SJSA1 (cell line): ENCODE measurements at places on chromosomes 11 and 22. TPM values are rescaled to one million over a fixed set of nuclear protein-coding genes. Genes with fewer than 3 reads are reported as not detected.

GRCh38 chr22:36239150-36239400, 252 bp downstream of the APOL2 start:
- no peak for DNase-seq

DNA sequence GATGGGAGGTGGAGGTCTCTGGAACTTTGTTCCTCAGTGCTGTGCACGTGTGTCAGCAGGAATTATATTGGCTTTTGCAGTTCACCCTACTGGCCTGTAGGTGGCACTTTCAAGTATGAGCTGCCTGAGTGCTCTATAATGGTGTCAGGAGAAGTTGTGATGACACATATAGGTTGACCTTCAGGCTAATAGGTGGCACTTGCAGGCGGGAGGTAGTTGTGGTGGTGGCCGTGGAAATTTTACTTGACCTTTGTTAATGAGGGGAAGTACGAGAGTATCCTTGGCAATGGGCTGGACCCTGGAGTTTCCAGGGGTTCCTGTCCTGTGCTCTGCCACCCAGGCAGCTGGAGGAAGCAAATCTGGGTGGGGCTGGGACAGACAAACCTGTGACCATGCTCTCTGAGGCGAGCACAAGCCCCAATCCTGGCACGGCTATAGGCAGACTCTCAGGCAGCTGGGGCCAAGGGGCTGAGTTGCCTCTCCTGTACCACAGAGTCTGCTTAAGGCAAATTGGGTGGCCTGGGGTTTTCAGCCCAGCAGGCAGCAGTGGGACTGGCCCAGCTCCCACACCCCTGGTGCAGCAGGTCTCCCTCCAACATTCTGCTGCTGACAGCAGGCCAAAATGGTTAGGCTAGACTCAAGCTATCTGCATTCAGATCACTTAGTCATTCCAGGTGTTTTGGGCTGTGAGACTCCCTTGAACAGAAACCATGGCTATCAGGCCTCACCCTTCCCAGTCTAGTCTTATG, 147.5 kb upstream of the CTSC start:
- peak; percentile 4 for DNase-seq

- DNase-seq = peak; percentile 89
These were observed 75.7 kb downstream of the DEPDC5 start for GRCh38 chr22:31829505-31829904.

- peak; percentile 84 for DNase-seq
These were observed 36.6 kb downstream of the RPL27A start for GRCh38 chr11:8719211-8719649.

- DNase-seq = no peak
These were observed 1.5 kb downstream of the FXYD6 start for GRCh38 chr11:117874910-117875381.

GRCh38 chr22:36156515-36157419, 3.8 kb downstream of the APOL3 start:
- DNase-seq = peak; percentile 81

- no peak for DNase-seq
These were observed 4.9 kb downstream of the CRYAB start for GRCh38 chr11:111906680-111907079.

DNA sequence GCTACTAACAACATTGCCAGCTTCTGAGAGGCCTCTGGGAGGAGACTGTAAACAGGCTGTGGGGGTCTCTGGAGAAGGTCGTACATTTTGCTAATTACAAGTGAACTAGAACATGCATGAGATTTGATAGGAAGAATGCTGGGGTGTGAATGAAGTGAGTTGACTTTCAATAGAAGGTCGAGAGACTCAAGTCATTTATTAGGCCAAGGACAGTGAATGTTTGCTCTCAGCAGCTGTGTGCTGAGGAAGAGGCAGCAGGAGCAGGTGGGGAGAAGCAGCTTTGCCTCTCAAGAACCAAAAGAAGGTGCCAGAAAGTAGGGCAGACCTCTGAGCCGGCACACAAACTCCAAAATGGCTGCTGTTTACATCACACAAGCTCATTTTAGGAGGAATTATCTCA, 91.7 kb downstream of the PIWIL4 start:
- DNase-seq = no peak

DNA sequence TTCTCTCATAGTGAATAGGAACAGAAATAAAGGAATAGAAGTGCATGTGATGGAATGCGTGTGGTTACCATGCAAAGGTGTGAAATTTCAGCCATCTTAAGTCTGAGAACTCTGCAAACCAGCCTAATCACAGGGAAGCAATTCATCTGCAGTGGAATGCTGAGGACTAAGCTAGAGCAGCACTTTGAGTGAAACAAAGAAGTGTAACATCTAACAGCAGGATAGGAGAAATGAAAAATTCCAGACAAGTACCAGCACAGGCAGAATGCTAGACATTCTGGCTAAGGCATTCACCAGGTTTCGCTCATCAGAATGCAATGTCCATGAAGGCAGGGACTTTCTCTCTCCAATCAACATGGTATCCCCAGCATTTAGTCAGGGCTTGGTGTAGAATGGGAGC, 41.2 kb upstream of the SLC36A4 start:
- no peak for DNase-seq

DNA sequence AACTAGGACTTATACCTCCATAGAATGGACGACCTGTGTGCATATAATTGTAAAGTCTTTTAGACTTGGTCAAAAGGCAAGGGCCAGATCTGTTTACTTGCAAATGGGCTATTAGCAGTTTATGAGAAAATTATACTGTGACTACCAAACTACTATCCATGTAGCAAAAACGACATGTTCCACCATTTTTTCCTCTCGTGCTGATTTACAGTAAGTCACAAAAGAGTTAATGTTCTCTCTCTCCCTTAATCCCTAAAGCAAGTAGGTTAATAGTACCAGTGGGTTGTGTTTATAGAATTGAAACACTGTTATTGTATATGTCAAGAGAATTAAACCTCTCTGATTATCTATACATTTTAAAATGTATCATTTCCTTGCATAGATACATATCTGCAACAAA, 147.3 kb downstream of the MAML2 start:
- DNase-seq = no peak

DNA sequence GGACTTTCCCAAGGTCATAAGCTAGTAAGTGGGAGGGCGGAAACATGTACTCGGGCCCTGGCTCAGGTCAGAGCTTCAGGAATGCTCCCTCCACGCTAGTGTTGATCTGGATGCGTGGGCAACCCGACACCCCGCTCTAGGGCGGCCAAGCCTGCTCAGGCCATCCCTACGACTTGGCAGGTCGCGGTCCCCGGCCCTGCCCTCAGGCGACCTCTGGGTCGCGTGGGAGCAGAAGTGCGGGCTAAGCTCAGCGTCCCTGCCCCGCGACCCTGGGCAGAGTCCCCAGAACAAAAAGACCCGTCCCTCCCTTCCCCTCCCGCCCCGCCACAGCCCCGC, 781 bp upstream of the TEF start:
- peak; percentile 84 for DNase-seq

DNA sequence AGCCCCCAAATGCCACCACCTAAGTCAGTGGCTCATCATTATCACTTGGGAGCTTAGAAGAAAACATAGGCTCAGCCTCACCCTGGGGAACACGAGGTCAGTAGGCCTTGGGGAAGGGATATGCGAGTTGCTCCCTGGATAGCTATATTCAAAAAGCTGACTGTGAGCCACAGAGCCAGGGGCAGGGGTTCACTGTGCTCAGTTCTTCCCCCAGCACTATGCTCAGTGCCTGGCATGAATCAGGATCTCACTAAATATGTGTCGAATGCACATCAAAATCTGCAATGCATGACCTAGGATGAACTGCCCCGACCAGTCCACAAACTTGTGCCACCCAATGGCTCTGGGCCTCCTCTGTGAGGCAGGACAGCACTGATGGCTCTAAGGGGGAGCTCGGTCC, 35.1 kb downstream of the THOC5 start:
- DNase-seq = no peak

GRCh38 chr11:113351068-113351450, 36.5 kb upstream of the ANKK1 start:
- DNase-seq = no peak

GRCh38 chr11:73048446-73048845, 93.7 kb downstream of the FCHSD2 start:
- no peak for DNase-seq

- DNase-seq = no peak
These were observed 68.6 kb downstream of the MICAL2 start for GRCh38 chr11:12179019-12179418.

- DNase-seq = no peak
These were observed 846.8 kb downstream of the BRD1 start for GRCh38 chr22:48980918-48981317.

GRCh38 chr11:127653076-127653475, 652.5 kb upstream of the KIRREL3 start:
- no peak for DNase-seq

DNA sequence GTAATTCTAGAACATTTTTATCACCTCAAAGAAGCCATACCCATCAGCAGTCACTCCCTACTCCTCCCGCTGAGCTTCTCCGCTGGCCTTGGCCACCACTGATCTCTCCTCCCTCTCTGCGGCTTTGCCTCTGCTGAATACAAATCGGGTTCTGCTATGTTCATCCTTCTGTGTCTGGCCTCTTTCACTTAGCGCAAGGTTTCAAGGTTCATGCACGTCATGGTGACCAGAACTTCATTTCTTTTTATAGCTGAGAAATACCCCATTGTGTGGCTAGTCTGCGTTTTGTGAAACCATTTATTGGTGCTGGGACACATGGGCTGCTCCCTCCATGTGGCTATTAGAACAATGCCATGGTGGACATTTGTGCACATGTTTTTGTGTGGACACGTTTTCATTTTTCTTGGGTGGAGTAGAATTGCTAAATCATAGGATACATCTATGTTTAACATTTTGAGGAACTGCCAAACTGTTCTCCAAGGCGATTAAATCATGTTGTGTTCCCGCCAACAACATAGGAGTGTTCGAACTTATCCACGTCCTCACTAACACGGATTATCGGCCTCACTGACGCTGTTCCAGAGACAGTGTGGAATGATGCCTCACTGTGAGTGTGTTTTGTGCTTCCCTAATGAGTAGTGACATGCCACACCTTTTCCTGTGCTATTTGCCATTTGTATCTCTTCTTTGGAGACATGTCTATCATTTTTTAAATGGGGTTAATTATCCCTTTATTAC, 24.2 kb upstream of the KRTAP5-6 start:
- no peak for DNase-seq

GRCh38 chr11:65973439-65974110, 12.0 kb downstream of the SART1 start:
- DNase-seq = no peak

DNA sequence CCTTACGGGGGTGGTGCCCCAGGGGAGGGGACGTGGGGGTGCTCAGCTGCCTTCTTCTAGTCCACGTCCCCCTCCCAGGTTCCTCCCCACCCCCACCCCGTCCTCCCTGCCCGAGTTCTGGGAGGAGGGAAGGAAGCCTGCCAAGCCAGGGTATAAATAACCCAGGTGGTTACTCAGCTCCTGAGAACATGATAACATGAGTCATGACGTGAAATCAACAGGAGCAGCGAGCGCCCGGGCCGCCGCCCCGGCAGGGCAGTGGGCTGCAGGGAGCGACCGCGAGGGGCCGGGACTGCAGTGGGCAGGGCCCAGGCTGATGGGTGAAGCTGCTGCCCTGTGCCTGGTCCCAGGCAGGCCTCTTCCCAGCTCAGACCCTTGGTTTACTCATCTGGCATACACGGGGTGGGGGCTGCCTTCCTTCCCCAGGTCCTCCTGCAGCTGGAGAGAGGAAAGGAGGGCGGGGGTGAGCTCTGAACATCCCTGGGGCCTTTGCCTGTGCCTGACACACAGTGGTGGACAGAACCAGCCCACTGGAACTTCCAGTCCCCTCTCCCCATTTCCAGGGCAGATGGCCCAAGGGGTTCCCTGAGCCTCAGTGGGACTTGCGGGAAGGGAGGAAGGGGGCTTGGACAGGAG, 8.8 kb upstream of the PDGFB start:
- peak; percentile 88 for DNase-seq

DNA sequence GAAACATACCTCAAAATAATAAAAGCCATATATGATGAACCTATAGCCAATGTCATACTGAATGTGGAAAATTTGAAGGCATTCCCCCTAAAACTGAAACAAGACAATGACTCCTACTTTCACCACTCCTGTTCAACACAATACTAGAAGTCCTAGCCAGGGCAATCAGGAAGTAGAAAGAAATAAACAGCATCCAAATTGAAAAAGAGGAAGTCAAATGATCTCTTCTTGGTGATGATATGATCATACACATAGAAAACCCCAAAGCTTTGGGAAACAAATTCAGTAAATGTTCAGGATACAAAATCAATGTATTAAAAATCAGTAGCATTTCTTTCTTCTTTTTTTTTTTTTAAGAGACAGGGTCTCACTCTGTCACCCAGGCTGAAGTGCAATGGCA, 109.9 kb downstream of the DLG2 start:
- DNase-seq = no peak

DNA sequence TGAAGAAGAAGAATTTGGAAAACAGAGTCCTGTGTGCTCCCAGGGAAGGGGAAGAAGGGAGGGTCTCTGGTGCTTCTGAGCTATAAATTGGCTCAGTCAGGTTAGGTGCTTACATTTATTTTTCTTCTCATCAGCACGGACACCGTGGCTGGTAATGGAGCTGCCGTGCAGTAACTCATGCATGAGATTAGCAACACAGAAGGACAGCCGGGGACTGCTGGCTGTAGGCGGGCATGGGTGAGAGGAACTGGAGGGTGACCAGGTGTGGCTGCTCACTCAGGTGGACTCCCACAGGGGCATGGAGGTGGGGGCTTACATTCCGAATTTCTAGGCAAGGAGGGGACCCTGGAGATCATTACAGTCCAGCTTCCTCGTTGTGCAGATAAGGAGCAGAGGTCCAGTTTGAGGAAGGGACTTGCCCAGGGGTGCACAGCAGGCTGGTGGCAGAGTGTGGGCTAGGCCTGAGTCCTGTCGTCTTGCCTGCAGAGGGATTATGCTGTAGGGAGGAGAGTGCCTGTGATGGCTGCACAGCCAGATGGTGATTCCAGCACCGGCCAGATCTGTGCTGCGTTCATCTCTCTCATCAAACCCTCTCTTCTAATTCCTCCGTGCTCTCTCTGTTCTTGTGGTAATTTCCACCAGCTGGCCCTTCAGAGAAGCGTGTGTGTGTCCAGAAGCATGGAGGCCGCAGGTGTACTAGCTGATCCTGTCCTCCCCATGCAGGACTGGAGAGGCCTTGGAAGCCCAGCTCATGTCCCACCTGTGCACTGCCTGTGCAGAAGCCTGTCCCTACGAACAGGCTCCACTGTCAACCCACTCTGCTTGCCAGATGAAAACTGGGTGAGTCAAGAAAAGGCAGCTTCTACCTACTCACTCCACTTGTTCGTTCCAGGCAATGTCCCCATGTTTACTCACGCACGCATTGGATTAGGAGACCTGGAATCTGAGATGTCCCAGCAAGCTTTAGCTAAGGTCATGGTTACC, 78.9 kb downstream of the NTM start:
- no peak for DNase-seq

- no peak for DNase-seq
These were observed 39.9 kb downstream of the CABIN1 start for GRCh38 chr22:24051028-24051427.

- no peak for DNase-seq
These were observed 89.3 kb downstream of the RDX start for GRCh38 chr11:110207123-110207522.

Gene OR51E2
- 0.09 and 0.21 TPM in 2 replicates for total RNA-seq

Gene NKAPD1
- 13.5 and 24.4 TPM in 2 replicates for total RNA-seq

Gene OR2AG2
- not detected in 2 replicates for total RNA-seq

Gene FAT3
- total RNA-seq = 0.16 and 0.32 TPM in 2 replicates

Gene TYMP
- total RNA-seq = 3.2 and 12.6 TPM in 2 replicates

Gene CRYAB
- 0.97 and 3.1 TPM in 2 replicates for total RNA-seq

Gene KRTAP5-8
- not detected in 2 replicates for total RNA-seq

Gene MS4A6E
- total RNA-seq = not detected in 2 replicates

Gene CLDN5
- not detected in 2 replicates for total RNA-seq

Gene F2
- total RNA-seq = not detected in 2 replicates

Gene DGAT2
- total RNA-seq = not detected in 2 replicates

Gene SPA17
- 2.6 and 5.5 TPM in 2 replicates for total RNA-seq

Gene BTBD18
- total RNA-seq = not detected in 2 replicates

Gene PRR33
- not detected in 2 replicates for total RNA-seq

Gene SERPING1
- not detected in 2 replicates for total RNA-seq

Gene SLC22A6
- not detected in 2 replicates for total RNA-seq

Gene CBX6
- total RNA-seq = 22.6 and 28.5 TPM in 2 replicates
